Transverse colon (tissue), 4 donors: ENCODE measurements at places on chromosomes 12 and 14. TPM values are rescaled to one million over a fixed set of nuclear protein-coding genes. Genes with fewer than 3 reads are reported as not detected.

The SLC22A17 gene
- total RNA-seq, result 8.1 TPM

The CCDC197 gene
- not detected for total RNA-seq

The AREL1 gene
- 42.7 TPM for total RNA-seq

The ART4 gene
- not detected for total RNA-seq

The PIANP gene
- not detected for total RNA-seq

The TSHR gene
- 0.48 TPM for total RNA-seq

The SIX4 gene
- total RNA-seq, result not detected

The PARPBP gene
- 1.2 TPM for total RNA-seq

The CAPS2 gene
- 6.1 TPM for total RNA-seq

The PPP1R1A gene
- total RNA-seq, result 4.5 TPM

The AKAP3 gene
- 1.8 TPM for total RNA-seq

The SMIM41 gene
- 1.5 TPM for total RNA-seq

The LRRC10 gene
- total RNA-seq, result not detected

The ATP2A2 gene
- 177 TPM for total RNA-seq

The SLC24A4 gene
- total RNA-seq, result 0.48 TPM

The CEBPE gene
- total RNA-seq, result not detected

The PTHLH gene
- total RNA-seq, result 0.79 TPM

The CLEC4E gene
- total RNA-seq, result 0.96 TPM

The BATF gene
- total RNA-seq, result 2.7 TPM

The SLC6A13 gene
- not detected for total RNA-seq

The BICDL1 gene
- total RNA-seq, result 8.5 TPM

The ASCL1 gene
- total RNA-seq, result not detected

The WSCD2 gene
- 0.16 TPM for total RNA-seq

The LMNTD1 gene
- total RNA-seq, result not detected

The KLHL33 gene
- total RNA-seq, result 0.27 TPM

The SLC6A12 gene
- total RNA-seq, result 4.0 TPM

The SLC6A15 gene
- total RNA-seq, result 0.27 TPM

The HOMEZ gene
- total RNA-seq, result 12.9 TPM

The ACOT6 gene
- total RNA-seq, result not detected

The ARID4A gene
- 23.9 TPM for total RNA-seq
